NCI-H1694 (cell line): ENCODE measurements at places on chromosomes 13 and 19.

GRCh38 chr19:39398297-39398864 is 7.2 kb downstream of the MED29 start:
- DNase-seq = no peak

GRCh38 chr19:35247526-35248309 is 1.1 kb upstream of the LSR start:
- DNase-seq = no peak

GRCh38 chr19:10284960-10285278 is 1.8 kb upstream of the ICAM4 start:
- DNase-seq = no peak

DNA sequence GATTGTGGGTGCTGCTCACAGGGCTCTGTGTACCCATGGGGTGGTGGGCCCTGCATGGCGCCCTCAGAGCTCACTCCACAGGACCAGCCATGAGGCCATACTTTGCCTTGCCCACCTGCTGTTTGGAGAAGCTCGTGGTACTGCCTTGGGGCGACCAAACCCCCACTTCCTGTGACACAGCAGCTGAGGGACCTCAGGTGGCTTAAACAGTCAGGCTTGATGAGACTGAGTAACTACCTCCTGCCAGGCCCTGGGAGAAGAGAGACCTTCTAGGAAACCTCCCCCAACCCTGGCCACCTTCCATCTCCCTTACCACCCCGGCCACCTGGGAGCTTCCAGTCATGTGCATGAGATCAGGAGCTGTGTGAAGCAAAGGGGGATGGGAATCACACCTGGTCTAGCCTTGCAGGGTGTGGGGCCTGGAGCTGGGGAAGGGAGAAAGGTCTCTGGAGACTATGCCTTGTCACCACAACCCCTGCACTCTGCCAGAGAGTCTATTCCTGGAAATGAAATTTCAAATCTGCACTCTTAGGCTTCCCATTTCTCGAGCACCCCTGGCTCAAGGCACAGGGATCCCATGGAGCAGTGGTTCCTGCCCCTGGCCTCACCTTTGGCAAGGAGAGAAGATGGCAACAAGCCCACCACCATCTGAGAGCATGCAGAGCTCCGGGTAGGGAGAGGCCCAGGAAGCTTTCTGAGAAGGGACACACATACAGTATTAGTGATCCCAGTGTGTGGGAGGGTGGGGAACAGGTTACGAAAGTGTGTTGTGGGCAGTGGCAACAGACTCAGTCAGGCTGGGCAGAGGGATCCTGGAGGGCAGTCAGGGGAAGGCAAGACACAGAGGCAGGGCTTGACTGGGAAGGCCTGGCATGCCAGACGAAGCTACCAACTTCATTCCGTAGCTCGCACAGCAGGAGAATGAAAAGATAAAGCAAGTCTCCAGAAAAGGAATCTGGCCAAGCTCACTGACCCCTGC is 125.0 kb downstream of the URI1 start:
- no peak for DNase-seq

DNA sequence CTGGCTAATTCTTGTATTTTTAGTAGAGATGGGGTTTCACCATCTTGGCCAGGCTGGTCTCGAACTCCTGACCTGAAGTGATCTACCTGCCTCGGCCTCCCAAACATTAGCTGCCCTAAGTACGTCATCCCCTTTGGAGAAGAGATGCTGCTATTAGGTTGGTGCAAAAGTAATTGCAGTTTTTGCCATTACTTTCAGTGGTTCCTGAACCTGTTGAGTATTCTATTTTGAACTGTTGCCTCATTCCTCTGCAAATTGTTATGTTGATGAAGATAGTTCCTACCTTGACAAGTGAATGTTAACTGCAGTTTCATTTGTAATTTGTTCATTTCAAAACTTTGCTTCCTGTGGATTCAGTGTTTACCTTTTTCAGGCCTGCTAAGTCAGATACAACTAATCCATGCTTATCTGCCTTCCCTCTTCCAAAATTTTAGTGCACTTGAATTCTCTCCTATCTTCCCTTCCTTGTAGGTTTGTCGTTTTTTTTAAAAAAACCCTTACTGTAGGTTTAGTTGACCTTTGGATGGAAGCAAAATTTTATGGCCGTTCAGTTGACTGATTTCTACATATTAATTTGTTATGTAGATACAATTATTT is 24.0 kb downstream of the ZMYM2 start:
- no peak for DNase-seq

- DNase-seq = no peak
Measured at GRCh38 chr13:53010374-53011105, 18.1 kb upstream of the OLFM4 start.

DNA sequence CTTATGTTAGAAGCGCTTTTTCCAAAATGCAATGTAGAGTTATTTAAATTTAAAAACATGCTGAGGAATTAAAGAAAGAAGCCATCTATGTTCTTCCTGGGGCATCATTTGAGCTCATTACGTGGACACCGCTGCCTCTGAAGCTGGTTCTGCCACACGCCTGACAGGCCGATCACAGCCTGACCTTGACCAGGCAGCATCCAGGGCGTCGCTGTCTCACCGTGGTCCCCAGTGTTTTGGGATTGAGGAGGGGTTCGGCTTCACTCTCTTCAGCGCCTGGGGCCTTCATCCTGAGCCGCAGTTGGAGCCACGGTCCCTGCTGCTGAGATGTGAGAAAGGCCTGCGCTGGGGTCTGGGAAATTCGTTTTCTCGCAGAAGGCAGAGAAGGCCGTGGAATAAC is 64.0 kb downstream of the ATP11A start:
- DNase-seq = no peak

DNA sequence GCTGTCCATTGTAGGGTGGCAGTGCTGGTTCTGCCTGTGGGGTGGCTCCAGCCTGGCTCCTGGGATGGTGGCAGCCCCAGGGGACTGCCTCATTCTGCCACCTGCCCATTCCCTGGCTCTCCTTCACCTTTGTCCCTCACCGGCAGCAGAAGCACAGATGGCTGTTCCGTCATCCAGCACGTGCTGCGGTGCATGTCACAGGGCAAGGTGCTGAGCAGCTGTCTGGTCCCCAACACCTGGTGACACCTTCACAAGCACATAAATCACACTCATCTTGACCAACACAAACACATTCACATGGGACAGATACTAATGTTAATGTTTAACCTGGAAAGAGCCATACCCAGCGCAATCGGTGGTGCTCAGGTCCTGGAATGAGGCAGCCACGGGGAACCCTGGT is 126.8 kb downstream of the UQCRFS1 start:
- no peak for DNase-seq

GRCh38 chr13:50075619-50076097 is 60.4 kb downstream of the KCNRG start:
- DNase-seq = no peak

DNA sequence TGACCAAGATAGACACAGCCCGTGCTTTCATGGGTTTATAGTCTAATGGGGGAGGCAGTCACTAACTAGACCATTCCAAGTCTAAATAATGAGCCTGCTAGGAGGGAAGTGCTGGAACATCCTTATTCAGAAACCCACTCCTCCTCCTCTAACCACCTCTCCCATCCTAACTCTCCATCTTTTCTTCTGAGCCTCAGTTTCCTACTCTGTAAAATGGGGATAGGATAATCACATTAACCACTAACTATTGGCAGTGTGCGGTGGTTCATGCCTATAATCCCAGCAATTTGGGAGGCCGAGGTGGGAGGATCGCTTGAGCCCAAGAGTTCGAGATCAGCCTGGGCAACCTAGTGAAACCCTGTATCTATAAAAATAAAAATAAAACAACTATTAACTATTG is 68.7 kb downstream of the MAP4K1 start:
- DNase-seq = no peak

DNA sequence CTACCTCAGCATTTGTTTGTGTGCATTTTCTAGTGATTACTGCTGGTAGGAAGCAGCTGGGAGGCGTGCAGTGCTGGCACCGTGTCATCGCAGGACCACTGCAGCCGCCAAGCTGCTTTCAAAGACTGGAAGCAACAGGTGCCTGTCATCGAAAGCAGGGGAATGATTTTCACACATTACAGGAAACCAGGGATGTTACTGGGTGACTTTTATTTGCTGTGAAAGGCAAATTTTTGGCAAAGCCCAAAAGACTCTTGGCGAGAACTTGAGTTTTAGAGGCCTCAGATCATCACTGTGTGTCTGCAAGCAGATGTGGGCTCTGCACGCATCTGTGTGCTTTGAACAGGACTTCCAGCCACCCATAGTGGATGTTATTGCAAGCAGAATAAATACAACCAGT is 176.4 kb downstream of the FLT1 start:
- DNase-seq = no peak

DNA sequence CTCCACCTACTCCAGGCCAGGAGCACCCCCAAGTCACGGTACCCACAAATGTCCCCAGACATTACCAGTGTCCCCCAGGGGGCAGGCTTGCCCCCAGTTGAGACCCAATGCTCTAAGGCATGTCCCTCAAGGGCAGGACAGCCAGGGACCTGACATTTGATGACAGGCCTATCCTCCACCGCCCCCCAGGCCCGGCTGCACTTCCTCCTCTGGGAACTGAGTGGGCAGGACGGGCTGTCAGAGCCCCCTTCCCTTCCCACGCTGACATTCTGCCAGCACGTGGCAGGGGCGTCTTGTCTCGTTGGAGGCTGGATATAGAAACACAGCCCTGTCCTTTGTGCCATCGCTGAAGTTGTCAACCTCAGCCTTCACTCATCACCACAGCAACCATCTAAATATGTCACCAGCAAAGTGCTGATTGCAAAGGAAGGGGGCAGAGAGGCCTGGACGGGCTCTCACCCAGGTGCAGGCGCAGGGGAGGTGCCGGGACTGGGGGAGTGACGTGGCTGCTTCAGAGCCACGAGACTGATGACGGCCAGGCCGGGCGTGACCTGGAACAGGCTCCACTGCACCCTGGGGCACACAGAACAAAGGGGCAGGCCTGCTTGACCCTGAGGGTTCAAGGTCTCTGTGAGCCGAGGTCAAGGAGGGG is 38.4 kb downstream of the GNG7 start:
- DNase-seq = no peak

GRCh38 chr19:1222394-1222793 is 15.4 kb downstream of the CBARP start:
- DNase-seq = no peak

DNA sequence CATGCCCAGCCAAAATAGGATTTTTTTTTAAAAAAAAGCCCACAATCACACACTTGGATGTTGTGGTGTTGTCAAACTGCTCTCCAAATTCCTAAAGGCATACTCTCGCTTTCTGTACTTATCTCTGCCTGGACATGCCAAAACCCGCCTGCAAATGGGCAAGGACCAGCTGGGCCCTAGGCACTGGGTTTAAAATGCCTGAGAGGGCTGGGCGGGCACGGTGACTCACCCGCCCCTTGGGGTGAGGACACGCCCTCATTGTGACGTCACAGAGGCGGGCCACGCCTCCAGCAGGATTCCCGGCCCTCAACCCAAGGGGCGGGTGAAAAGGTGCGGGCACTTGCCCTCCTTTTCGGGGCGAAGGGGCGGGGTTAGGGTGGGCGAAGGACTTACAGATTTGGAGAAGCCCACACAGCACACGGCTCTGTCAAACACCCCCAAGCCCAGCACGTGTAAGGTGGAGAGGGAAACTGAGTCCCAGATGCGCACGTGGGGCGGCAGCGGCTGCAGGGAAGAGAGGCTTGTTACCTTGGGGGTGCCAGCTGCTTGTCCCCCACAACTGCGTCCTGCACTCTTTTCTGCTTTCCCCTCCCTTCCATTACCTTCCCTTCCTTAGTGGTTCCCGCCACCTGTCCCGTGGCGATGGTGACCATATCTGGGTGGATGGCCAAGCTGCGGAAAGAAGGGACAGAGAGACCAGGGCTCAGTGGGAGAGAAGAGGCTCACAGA is 6.6 kb downstream of the EML2 start:
- peak; percentile 90 for DNase-seq

DNA sequence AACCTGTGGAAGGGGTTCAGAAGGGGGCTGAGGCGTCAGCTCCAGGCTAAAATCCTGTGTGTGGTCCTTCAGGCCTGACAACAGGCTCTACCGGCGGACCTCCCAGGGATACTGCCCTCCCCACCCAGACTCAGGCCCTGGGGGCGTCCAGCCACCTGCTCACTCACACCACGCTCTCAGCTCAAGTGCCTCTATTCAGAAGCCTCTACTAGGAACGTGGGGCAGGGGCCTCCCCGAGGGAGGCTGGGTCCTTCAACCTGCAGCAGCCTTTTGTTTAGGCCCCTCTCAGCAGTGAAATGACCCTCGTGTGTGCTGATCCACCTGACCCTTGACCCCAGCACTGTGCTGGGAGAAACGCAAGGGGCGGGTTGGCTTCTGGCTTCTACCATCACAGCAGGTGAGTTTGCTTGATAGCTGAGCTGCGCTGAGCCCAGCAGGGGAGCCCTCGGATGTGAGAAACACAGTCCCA is 10.6 kb downstream of the PLPP2 start:
- no peak for DNase-seq

GRCh38 chr13:25306671-25307464 is 5.4 kb downstream of the NUP58 start:
- DNase-seq = no peak
